T-helper 2 cell treated with Interferon-gamma antibody and Interleukin-4, amounts not matched to agents 5 μg/mL and 100 μg/mL, for 36 hours (primary cell): ENCODE measurements at places on chromosomes 12 and 14.

DNA sequence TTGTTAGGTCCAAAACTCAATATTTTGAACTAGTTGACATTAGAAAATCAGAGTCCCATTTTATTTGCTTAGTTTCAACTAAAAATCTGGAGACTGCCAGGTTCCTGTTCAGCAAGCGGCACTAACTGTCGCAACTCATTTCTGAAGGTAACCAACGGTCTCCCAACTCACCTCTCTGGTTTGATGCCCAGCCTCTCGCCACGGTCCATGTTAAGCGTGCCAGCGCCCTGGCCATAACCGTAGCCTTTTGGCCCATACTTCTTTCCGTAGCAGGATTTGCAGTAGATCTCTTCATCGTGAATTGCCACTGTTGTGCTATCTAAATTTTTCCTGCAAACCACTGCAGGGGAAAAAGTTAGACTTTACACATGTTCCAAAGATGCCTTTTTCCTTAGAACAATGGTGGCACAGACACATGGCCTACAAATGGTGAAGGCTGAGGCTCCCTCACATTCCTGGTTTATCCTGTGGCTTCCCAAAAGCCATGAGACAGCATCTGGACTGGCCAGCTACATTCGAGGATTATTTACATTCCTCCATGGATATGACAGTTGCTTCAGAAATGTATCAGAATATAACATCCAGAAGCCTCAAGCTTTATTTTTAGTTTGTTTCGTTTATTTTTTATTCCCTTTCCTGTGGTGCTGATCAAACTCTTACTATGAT is 15.7 kb downstream of the CSRP2 start:
- peaks cover 5% of the 10 kb centered on the region for H3K27me3 ChIP-seq
- H3K4me1 ChIP-seq, result peaks cover 10% of the 10 kb centered on the region
- no peaks in the 10 kb centered on the region for H3K36me3 ChIP-seq
- DNase-seq, result no peak
- H3K27ac ChIP-seq, result no peak overlapping the region
- no peak overlapping the region for H3K4me3 ChIP-seq

GRCh38 chr12:107277855-107278254 is 184.5 kb upstream of the CRY1 start:
- no peak overlapping the region for H3K4me3 ChIP-seq
- DNase-seq, result no peak
- peaks cover 4% of the 10 kb centered on the region for H3K4me1 ChIP-seq
- H3K36me3 ChIP-seq, result no peaks in the 10 kb centered on the region
- H3K27ac ChIP-seq, result no peak overlapping the region

DNA sequence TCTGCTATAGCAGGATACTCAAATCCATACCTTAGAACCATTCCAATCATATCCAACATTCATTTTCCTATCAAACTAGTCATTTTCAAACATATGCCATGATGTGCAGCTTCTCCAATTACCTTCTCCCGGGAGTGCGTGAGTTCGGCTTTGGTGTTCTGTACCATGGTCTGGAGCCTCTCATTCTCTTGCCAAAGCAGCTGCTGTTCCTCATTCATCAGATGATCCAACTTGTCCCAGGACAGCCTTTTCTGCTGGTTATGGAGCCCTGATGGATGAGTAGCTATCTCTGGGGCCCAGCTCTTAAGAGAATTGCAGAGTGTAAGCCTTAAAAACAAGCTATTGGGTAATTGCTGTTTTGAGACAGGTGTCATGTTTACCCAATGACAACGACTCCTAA is 71.1 kb upstream of the SAV1 start:
- H3K27ac ChIP-seq, result peak overlapping the region; percentile 83
- no peak for DNase-seq
- H3K4me1 ChIP-seq, result peaks cover 28% of the 10 kb centered on the region

GRCh38 chr12:64569923-64570691 is 40.2 kb upstream of the RASSF3 start:
- no peak for DNase-seq
- H3K4me1 ChIP-seq, result peaks cover 8% of the 10 kb centered on the region
- no peaks in the 10 kb centered on the region for H3K36me3 ChIP-seq
- no peak overlapping the region for H3K27ac ChIP-seq
- H3K4me3 ChIP-seq, result no peak overlapping the region
- H3K27me3 ChIP-seq, result no peaks in the 10 kb centered on the region

DNA sequence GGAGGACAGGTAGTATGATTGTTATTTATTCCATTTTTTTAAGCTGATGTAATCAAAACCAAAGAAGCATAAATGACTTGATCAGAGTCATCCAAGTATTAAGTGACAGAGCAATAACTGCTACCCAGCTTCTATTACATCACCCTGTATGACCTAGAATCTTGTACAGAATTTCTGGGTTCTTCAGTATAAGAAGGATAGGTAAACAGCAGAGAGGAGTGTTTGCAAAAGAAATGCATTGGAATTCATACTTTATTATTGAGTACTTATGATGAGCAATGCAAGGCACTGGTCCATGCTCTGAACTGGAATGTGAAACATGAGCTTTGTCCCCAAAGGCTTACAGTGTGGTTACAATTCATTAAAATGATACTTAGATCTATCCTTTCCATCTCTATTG is 916.8 kb downstream of the DIO2 start:
- H3K27me3 ChIP-seq, result no peaks in the 10 kb centered on the region
- no peak for DNase-seq
- H3K4me1 ChIP-seq, result no peaks in the 10 kb centered on the region
- no peak overlapping the region for H3K27ac ChIP-seq

DNA sequence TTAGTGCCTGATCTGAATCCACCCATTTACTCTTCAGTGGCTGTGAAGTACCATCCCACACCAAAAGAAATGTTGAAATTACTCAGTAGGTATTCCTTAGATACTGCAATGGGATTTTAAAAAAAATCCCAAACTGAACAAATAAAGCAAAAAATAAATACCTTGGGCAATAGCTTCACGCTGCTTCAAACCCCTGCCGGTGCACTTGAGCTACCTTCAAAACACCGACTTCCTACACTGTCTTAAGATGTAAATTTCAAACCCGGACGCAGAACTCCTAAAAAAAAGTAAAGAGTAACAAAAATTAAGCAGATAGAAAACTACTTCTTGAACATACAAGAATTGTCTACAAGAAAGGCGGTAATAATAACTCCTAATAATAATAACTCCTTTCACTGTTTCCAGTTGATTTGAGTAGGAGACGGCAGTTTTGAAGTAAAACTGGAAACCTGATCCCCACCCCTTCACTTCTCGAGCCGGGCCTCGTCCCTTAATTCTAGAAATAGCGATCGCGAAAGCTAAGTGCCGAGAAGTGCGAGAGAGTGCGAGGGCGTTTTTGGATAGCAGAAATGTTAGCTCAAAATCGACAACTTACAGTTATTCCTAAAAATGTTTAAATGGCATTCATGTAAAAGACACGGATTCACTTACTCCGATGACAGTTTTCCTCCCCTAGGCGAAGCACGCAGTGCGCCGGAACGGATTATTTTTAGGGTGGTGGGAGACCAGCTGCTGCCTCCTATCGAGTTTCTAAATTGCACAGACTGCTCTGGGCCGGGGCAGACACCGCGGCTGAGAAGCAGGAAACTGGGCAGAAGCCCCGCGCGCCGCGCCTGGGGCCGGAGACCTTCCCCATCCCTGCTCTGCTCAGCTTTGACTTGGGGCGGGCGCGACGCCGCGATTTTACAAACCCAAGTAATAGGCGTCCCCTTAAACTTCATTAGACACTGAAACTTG is at the start of gene ABCC9:
Gene ABCC9, minus strand, starts transcription at position 878 of the 957 bp plus-strand sequence. CDS start 4,752 bp downstream, outside the sequence.
- H3K27ac ChIP-seq, result no peak within 1 kb of the TSS
- no peak for DNase-seq
- H3K4me1 ChIP-seq, result peaks cover 8% of the 10 kb centered on the region
- peaks cover 55% of the 10 kb centered on the region for H3K27me3 ChIP-seq

DNA sequence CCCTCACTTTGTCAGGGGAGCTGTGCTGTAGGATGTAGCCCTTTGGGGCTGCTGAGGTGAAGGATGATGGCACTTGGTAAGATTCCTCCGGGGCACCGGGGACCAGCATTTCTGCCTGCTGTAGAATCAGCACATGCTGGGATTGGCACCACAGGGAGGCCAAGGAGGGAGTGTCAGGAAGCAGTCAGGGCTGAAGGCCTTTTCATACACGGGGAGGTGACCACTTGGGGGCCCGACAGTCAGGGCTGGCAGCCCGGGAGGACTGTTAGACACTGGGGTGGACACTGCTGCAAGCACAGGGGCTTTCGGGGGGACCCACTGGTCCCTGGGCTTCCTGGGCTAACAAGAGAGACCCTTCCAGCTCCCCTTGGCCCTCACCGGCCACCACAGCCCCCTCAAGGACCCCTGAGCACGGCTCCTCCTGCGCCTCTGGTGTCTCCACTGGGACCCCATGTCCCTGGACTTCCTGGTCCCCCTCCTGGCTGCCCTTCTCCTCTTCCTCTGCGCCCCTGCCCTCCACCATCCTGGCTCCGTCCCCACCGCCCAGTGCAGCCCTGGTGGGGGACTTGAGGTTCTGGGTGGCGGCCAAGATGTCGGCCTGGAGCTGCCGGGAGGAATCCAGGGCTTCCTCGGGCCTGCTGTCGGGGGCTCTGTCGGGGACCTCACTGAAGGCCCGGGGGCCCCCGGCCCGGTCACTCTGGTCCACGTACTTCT is 6.5 kb downstream of the TMEM119 start:
- no peaks in the 10 kb centered on the region for H3K4me1 ChIP-seq
- DNase-seq, result no peak

- H3K27ac ChIP-seq, result peak overlapping the region; percentile 31
Observed at GRCh38 chr12:122371475-122372045, 50.9 kb downstream of the CLIP1 start.

DNA sequence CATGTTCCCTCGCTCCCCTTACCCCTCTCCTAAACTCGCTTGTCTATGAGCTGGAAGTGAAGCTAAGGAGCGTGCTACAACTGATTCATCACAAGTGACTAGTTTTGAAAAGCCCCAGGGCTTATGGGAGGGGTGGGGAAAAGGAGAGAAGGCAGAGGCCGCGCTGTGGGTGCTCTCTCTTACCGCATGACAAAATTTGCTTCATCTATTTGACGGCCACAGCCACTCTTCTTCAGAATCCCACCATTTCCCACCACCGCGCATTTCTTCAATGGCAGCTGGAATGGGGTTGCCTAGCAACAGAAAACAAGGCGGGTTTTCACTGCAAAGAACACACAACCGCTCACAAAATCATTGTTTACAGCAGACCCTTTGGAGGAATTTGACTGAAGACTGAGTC is 79.4 kb downstream of the ST8SIA1 start:
- H3K4me3 ChIP-seq, result no peak overlapping the region
- H3K4me1 ChIP-seq, result peaks cover 2% of the 10 kb centered on the region
- H3K36me3 ChIP-seq, result no peaks in the 10 kb centered on the region

DNA sequence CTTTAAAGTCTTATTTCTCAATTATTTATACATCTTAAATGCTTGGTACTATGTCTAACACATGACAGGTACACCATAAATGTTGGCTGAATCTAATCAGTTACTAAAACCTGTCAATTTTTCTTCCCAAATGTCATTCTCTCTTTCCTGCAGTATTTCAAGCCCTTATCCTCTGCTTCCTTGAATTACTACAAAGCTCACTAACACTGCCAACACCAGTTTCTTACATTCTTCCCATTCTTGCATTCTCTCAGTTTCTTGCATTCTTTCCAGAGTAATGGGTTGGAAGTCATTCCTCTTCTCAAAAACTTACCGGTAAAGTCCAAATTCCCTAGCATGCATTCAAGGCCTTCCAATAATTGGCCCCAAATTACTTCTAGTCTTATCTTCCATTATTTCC is 9.6 kb upstream of the SMARCC2 start:
- H3K27me3 ChIP-seq, result no peaks in the 10 kb centered on the region
- H3K27ac ChIP-seq, result no peak overlapping the region
- peaks cover 1% of the 10 kb centered on the region for H3K36me3 ChIP-seq
- H3K4me1 ChIP-seq, result peaks cover 2% of the 10 kb centered on the region
- H3K4me3 ChIP-seq, result no peak overlapping the region

GRCh38 chr14:20415782-20416206 is 2.5 kb upstream of the TEP1 start:
- no peaks in the 10 kb centered on the region for H3K27me3 ChIP-seq
- peak overlapping the region; percentile 12 for H3K27ac ChIP-seq
- no peak overlapping the region for H3K4me3 ChIP-seq
- H3K36me3 ChIP-seq, result no peaks in the 10 kb centered on the region

DNA sequence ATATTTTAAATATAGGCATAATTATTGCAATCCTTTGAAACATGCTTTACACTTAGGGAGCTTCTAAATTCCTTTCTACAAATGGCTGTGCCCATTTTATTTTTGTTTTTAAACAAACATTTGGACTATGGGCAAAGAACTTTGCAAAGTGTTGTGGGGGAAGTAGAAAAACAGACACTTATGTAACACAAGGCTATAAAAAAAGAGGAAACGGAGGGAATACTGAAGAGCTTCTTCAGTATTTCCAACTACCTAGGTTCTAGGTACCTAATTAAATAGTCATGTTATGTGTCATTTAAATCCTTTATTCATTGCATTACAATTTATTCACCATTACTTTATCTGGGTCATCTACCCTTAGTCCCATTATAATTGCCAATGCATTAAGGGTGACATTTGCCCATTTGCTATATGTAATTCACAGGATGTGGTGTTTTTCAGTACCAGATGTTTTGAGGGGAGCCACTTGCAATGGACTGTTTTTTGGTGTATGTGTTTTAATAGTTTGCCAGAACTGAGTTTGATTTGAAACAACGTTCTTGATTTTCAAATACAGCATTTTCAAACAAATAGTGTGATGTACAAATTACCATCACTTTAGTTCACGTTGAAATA is 1.5 kb upstream of the MSRB3 start:
- no peak for DNase-seq
- H3K27ac ChIP-seq, result no peak overlapping the region
- peaks cover 67% of the 10 kb centered on the region for H3K27me3 ChIP-seq
- H3K36me3 ChIP-seq, result no peaks in the 10 kb centered on the region

GRCh38 chr14:96635850-96636249 is 133.7 kb downstream of the PAPOLA start:
- DNase-seq, result no peak
- no peaks in the 10 kb centered on the region for H3K27me3 ChIP-seq
- H3K36me3 ChIP-seq, result no peaks in the 10 kb centered on the region
- no peak overlapping the region for H3K4me3 ChIP-seq

DNA sequence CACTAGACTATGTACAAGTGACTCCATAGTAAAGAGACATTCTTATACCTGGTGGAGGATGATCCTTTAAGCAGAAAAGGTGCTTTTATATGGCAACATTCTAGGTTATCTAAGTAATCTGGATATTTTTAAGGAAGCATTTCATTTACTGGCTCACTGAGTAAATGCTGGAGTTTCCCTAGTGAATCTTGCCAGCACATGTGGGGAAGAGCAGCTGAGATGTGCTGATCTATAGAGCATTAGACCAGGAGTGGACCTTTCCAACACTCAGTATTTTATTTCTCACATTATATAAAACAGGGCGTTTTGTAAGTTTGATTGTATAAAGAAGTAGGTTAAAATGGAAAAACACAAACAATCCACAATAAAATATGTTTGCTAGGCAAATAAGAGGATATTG is 478.5 kb downstream of the ATP23 start:
- H3K4me3 ChIP-seq, result no peak overlapping the region
- no peak for DNase-seq
- H3K27me3 ChIP-seq, result peaks cover 25% of the 10 kb centered on the region
- H3K4me1 ChIP-seq, result peaks cover 16% of the 10 kb centered on the region
- no peaks in the 10 kb centered on the region for H3K36me3 ChIP-seq
- no peak overlapping the region for H3K27ac ChIP-seq

GRCh38 chr14:59085207-59085739 is 103.2 kb upstream of the DAAM1 start:
- no peak overlapping the region for H3K4me3 ChIP-seq
- H3K27me3 ChIP-seq, result no peaks in the 10 kb centered on the region
- H3K27ac ChIP-seq, result no peak overlapping the region
- H3K4me1 ChIP-seq, result no peaks in the 10 kb centered on the region
